ENCODE measurements at places on chromosomes 11 and 22.

- DNase-seq, result no peak
Observed at GRCh38 chr11:132803436-132803835, 728.9 kb downstream of the OPCML start.

GRCh38 chr11:32141745-32142546 is 51.1 kb downstream of the RCN1 start:
- no peak for DNase-seq

DNA sequence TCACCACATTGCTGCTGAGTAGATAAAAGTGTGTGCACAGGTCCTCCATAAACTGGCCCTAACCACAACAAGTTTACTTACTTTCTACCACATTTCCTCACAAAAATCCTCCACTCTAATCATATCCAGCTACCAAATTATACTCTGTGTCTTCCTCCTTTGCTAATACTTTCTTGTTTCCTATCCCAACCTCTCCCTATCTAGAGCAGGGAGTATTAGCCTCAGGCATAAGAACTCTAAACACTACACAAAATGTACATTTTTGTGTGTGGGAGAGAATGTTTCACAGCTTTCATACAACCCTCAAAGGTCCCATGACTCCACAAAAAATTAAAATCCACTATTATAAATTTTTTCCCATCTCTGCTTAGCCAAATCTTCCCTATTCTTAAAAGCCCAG is 72.4 kb downstream of the ATG16L2 start:
- DNase-seq, result no peak

- DNase-seq, result no peak
Observed at GRCh38 chr11:44387415-44387814, 77.5 kb upstream of the ALX4 start.
